ENCODE measurements at places on chromosomes 7 and 10.
A peak's percentile ranks its signal among the peaks of the same experiment; 100 is the strongest.

- DNase-seq = no peak
Observed at GRCh38 chr7:44045226-44046014, 918 bp downstream of the DBNL start.

DNA sequence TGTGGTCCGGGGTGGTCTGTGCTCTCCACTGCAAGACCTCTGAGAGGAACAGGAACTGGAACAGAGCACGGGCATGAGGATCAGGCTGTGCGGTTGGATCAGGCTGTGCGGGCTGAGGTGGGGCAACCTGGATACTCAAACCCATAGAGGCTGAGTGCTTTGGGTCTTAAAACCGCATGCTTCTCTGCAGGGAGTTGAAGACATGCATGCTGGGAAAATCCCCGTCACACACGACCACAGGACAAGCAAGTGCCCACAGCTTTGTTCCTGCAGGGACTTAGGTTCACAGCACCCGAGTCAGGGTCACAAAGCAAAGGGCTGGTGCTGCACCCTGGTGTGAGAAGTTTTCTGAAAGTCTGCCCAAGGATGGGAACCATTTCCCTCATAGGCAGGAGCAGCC, 221.2 kb downstream of the ZMYND11 start:
- DNase-seq = no peak

DNA sequence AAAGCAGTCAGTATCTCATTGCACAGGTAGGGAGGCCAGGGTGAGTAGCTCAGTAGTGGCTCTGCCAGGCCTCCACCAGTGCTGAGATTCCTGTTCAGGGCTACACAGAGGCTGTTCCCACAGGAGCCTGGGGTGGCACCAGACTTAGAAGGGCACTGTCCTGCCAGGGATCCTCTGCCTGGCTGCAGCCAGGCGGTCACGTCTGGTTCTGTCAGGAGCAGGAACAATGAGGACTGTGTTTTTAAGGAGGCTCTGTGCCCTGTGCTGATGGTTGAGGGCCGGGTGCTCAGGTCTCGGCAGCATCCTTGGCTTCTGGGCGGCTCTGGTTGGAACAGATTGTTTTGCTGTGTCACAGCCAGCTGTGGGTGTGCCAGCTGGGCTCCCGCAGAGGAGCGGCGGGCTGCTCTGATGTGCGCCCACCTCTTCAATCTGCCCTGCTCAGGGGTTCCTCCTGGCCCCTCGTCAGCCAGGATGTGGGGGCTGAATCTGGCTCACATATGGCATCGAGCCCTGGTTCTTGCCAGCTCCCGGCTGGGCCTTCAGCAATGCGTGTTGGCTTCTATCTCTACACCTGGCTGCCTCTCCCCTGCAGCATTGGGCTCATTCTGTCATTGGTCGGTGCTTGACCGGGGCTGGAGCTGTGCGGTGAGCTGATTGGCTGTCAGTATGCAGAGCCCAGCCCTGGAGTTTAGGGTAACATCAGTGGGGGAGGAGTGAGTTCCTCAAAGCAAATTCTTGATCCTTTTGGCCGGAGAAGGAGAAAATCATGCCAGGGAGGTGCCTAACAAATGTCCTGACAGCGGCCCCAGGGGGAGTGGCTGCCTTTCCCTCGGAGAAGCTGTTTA, 41.2 kb downstream of the TACR2 start:
- DNase-seq = no peak

GRCh38 chr7:7231000-7231399, 48.7 kb downstream of the C1GALT1 start:
- no peak for DNase-seq

- DNase-seq = no peak
Observed at GRCh38 chr7:16046041-16046440, 359.6 kb upstream of the MEOX2 start.

- DNase-seq = no peak
Observed at GRCh38 chr10:31166606-31167005, 134.9 kb upstream of the ZNF438 start.

GRCh38 chr10:96497391-96497790, 16.3 kb downstream of the TLL2 start:
- DNase-seq = no peak

DNA sequence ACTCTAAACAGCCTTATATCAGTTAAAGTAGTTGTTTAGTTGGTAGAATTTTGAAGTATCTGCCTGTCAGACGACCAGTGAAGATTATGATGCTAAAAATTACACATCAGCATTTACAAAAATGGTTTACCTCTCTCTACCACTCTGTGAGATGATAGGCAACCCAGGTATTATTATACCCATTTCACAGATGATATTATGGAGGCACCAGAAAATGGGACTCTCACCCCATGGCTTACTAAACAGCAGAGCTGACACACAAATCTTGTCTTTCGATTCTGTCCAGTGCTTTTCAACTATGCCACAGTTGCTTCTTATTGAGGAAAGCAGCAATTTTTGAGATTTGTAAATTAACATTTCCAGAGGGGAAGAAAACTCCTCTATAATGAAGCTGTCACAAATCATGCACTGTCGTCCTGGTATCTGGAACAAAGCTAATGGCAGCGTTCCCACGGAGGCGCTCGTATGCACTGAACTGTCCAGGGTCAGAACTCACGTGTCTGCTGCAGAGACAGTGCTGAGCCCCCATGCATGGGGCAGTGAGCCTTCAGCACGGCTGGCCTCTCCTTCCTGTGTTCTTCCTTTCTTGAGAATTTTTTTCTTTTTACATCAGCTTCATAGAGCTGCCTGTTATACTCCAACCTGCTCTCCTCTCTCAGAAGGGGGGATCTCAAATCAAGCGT, 381.1 kb downstream of the SDK1 start:
- no peak for DNase-seq

- no peak for DNase-seq
Observed at GRCh38 chr7:77252506-77252905, 52.9 kb upstream of the FGL2 start.

DNA sequence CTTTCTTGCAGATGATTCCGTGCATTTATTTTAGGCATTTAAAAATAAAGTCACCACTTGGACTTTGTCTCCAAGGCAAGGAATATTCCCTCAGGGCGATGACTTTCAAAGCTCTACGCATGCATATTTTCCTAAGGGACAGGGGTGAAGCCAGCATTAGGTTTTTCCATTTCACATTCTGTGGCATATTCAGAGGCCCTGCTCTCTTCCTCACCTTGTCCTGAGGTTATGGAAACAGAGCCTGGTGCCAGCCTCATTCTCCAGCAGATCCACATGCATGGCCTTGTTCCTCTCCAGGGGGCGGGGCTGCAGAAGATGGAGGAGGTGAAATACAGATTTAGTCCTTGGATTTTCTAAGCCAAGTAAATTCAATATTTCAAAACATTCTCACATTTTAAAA, 11.6 kb upstream of the LYZL1 start:
- no peak for DNase-seq

GRCh38 chr10:84333864-84334451, 5.6 kb downstream of the CCSER2 start:
- DNase-seq = peak; percentile 17

GRCh38 chr7:123993996-123994395, 38.9 kb downstream of the TMEM229A start:
- no peak for DNase-seq

- no peak for DNase-seq
Observed at GRCh38 chr7:14973712-14974428, 71.3 kb upstream of the DGKB start.

Measured in stimulated activated CD4-positive, alpha-beta T cell treated with anti-CD3 and anti-CD28 coated beads, Interleukin-4, amount 100 ng/mL, for 48 hours (primary cell).